CD4-positive, alpha-beta T cell (primary cell): ENCODE measurements at places on chromosomes 2 and 18. TPM values are rescaled to one million over a fixed set of nuclear protein-coding genes. Genes with fewer than 3 reads are reported as not detected.

Gene SCN2A
- not detected for total RNA-seq

Gene DNAJC5G
- total RNA-seq = not detected

DNA sequence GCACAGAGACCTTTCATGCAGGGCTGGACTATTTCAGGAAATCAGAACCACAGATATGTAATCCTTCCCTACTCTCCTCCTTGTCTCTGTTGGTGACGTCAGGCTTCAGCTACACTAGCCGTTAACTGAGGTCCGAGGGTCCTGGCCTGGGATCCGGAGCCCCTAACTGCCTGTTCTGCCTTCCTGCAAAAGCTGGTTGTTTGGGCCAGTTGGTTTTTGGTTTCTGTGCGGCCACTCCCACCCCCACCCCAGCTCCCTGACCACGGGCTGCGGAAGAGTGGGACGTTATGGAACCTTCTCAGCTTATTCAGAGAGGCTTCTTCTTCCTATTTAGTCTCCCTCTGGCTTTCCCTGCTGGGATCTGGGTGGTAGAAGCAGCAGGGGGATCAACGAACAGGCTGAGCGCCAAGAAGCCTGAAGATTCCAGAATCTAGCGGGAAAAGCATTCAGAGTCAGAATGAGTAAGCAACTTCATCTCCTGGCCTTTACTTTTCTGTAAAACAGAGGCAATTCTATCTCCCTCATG is 49.3 kb upstream of the ROCK2 start:
- H3K4me3 ChIP-seq = no peak overlapping the region
- no peak overlapping the region for H3K27ac ChIP-seq
- H3K36me3 ChIP-seq = no peaks in the 10 kb centered on the region
- no peak for DNase-seq

DNA sequence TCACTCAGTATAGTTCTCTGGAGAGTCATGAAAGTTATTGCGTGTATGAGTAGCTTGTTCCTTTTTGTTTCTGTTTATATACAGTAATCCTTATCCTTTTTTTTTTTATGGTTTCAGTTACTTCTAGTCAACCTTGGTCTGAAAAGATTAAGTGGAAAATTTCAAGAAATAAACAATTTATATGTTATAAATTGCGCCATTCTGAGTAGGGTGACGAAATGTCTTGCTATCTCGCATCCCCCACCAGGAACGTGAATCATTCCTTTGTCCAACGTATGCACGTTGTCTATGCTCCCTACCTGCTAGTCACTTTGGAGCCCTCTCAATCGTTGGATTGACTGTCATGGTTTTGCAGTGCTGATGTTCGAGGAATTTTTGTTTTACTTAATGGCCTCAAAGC is 60.4 kb downstream of the FAM117B start:
- H3K4me3 ChIP-seq = no peak overlapping the region
- no peaks in the 10 kb centered on the region for H3K27me3 ChIP-seq
- H3K36me3 ChIP-seq = peaks cover 10% of the 10 kb centered on the region
- H3K27ac ChIP-seq = no peak overlapping the region
- DNase-seq = no peak
- H3K4me1 ChIP-seq = peaks cover 9% of the 10 kb centered on the region

Gene SLC25A52
- not detected for total RNA-seq

GRCh38 chr2:113116100-113116958 is 11.1 kb upstream of the IL1RN start:
- peaks cover 21% of the 10 kb centered on the region for H3K4me1 ChIP-seq
- H3K36me3 ChIP-seq = no peaks in the 10 kb centered on the region
- no peak overlapping the region for H3K4me3 ChIP-seq

Gene FTCDNL1
- 0.78 TPM for total RNA-seq

DNA sequence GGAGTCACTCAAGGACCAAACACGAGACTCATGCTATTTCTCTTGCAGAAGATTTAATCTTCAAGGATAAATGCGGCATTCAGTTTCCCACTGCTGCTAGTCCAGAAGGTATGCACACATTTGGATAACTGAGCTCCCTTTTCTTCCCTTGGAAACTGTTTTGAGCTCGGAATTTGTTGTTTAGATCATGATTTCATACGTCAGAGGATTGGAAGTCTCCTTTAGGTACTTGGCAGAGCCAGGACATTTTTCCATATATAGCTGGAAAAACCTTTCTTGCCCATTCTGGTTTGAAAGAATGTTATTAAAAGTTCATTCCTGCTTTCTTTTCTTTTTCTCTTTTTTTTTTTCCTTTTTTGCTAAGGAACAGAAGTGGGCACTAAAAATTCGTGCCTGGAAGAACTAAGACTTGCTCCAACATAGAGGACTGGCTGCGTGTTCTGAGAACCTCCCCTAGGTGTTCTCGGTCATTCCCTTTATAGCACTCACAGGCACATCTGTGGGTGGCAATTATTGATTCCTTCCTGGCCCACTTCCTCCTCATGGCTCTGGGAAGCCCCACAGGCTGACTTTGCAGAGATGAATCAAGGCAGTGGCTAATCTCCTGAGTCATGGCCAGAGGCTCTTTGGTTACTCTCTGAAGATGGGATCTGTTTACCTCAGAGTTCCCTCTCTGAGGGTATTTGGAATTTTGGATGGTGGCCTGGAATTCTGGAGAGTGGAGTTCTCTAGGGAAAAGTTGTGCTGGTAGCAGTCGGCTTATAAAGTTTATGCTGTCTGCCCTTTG is 104.8 kb downstream of the PLCL1 start:
- H3K27ac ChIP-seq = no peak overlapping the region
- H3K4me3 ChIP-seq = no peak overlapping the region
- no peak for DNase-seq
- no peaks in the 10 kb centered on the region for H3K36me3 ChIP-seq

Gene DPP4
- total RNA-seq = 15.5 TPM

- H3K4me1 ChIP-seq = no peaks in the 10 kb centered on the region
- no peak overlapping the region for H3K4me3 ChIP-seq
- DNase-seq = no peak
- H3K27me3 ChIP-seq = no peaks in the 10 kb centered on the region
- no peaks in the 10 kb centered on the region for H3K36me3 ChIP-seq
- no peak overlapping the region for H3K27ac ChIP-seq
Measured at GRCh38 chr2:72233211-72233610, 85.5 kb upstream of the CYP26B1 start.
